AG09319 (cell line): ENCODE measurements at places on chromosomes 5 and 9.
A peak's percentile ranks its signal among the peaks of the same experiment; 100 is the strongest.

DNA sequence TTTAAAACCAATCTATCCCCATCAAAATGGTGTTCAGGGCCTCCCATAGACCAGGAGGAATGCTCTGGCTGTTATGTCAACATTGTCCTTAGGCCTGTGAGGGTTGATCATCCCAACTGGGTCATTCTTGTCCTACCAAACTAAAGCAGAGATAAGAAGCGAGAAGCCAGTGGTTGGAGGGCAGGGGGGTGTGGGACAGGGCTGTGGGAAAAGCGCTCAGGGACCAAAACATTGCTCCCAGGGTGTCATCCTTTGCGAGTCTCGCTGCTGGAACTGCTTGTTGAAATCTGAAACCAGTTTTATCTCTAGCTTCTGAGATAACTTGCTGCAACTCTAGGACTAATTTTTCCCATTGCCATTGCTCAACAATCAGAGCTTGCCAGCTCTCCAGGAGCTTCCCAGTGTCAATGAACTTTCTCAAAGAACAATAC is 48.1 kb downstream of the SPATA31C2 start:
- DNase-seq: no peak

DNA sequence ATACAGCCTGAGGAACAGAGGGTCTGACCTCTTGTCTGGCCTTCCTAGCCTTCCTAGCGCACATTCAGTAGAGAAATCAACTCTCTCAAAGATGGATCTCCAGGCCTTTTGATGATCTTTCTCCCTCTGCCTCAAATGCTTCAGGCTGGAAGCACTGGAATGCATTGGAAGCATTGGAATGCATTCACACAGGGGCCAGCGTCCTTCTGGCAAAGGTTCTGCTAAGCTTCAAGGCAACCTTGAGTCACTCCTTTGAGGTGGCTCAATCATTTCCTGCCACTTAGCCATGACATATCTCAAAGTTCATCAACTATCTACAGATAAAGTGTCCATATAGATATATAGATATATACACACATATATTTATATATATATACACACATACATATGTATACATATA is 42.9 kb downstream of the OR2K2 start:
- no peak for DNase-seq

GRCh38 chr9:81578606-81579005 is 110.7 kb downstream of the TLE1 start:
- no peak for DNase-seq

- DNase-seq: no peak
Observed at GRCh38 chr9:30258094-30258493, 2126.3 kb upstream of the ACO1 start.

DNA sequence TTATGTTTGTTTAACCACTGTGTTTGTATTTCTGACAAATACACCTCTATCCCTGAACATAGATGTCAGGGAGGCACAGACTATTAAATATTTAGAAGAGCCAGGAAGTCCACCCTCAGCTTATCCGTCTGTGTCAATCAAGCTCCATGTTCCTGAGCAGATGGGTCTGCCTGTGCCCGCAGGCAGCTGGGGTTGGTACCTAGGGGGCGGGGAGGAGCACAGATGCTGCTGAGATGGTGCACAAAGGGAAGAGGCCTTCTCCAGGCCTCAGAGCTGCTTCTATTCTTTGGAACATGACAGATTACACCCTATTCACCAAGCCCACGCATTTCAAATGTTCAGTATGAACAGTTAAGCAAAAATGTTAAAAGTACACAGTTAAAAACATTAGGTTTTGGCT is 142.1 kb downstream of the EPB41L4A start:
- DNase-seq: no peak

- DNase-seq: no peak
Observed at GRCh38 chr5:135977375-135977928, 22.7 kb upstream of the LECT2 start.

DNA sequence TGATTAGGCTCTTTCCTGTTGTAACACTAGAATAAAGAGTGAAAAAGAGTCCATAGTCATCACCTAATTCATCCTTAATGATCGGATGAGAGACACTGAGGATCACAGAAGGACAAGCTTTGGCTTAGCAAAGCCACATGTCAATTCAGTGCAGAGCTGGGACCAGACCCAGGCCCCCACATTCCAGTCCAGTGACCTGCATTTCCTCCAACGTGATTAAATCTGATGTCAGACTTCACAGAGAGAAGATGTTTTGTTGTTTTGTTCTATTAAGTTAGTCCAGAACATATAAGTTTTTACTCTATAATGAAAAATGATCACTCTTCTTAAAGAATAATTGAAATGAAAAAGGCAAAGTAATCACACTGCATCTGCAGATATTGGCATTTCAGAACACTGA is 377.9 kb upstream of the PAPPA start:
- DNase-seq: no peak

DNA sequence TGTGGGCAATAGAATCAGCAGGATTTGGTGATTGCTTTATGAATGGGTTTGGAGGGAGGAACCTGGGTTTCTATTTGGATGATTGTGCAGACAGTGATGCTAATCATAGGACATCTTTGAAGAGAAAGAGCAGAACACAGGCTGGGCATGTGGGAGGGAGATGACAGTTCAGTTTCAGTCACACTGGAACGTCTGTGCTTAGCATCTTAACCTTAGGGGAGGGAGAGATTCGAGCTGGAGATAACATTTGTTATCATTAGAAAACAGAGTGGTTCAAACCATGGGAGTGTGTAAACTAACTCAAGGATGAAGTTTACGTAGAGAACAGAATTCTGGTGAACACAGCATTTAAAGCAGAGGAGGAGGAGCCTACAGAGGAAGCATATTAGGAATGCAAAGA is 138.6 kb upstream of the PPP2R2B start:
- no peak for DNase-seq

DNA sequence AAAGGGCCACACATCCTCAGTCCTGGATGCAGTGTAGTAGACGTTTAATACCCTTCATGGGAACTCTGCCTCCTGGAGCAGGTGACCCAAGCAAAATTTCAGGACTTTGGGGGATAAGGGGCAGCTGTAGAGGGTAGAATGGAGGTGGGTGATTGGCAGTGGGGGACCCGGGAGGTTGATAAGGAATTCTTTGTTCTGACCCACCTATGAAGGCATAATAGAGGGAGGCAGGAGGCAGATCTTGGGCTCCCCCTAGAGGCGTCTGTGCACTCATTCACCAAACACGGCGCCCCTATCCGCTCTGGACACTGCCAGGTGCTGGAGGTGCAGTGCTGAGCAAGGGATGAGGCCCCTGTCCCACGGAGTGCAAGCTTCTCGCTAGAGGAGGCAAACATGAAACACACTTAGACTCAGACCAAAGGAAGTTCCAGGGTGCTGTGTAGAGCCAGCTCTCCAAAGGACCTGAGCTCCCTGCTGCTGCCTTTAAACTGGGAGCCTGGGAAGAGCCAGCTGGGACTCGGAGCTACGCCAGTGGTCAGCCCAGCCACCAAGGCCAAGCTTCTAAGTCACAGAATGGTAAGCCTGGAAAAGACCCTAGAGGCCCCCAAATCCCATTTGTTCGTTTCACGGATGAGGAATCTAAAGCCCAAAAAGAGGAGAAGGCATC is 7.7 kb downstream of the IL17B start:
- DNase-seq: no peak

DNA sequence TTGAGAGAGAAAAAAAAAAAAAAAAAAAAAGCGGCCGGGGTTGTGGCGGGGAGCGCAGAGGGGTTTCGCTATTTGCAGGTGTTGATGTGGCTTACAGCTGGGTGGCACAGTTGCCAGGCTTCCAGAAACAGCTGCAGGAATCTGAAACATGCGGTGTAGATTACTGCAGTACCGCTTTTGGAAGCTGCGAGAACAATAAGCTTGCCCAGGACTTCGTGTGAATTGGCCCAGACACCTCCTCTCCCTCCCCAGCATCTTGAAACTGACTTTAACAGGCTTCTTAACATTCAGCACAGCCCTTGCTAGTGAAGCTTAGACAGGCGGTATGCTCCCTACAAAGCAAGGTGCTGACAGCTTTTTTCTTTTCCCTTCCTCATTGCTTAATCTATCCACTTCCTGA is 104.0 kb downstream of the ATP10B start:
- DNase-seq: no peak

DNA sequence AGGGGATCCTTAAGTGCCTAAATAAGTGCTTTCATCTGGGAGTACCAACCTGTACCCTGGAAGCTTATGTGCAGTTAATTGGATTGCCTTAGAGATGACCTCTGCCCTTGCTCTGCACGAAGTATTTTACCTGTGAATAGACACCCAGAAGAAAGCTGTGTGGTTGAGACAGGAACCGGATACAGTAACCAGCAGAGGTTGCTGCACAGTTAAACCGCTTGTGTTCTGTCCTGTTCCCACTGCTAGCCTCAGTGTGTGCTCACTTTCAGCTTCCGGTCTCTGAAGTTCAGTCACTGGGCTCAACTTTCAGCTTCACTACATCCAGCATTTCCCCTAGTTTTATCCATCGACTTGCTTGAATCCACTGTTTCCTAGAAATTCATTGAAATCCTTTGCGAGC is 185.3 kb downstream of the FAM170A start:
- no peak for DNase-seq

GRCh38 chr9:94813379-94813778 is 86.9 kb downstream of the AOPEP start:
- no peak for DNase-seq

DNA sequence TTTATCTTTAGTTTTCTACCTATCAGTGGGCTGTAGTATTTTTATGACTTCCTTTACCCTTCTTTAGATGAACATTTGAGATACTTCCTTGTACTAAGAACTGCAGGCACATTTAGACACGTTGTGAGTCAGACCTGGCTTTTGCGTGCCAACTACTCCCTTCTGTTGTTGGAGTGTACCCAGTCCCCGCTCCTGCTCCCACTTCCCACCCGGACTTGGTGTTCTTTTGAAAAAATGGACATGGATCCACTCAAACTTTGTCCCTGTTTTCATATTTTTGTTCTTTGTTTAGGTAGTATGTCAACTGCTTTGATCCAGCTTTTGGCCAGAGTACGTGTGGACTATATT is 60.7 kb downstream of the PARP8 start:
- DNase-seq: no peak

DNA sequence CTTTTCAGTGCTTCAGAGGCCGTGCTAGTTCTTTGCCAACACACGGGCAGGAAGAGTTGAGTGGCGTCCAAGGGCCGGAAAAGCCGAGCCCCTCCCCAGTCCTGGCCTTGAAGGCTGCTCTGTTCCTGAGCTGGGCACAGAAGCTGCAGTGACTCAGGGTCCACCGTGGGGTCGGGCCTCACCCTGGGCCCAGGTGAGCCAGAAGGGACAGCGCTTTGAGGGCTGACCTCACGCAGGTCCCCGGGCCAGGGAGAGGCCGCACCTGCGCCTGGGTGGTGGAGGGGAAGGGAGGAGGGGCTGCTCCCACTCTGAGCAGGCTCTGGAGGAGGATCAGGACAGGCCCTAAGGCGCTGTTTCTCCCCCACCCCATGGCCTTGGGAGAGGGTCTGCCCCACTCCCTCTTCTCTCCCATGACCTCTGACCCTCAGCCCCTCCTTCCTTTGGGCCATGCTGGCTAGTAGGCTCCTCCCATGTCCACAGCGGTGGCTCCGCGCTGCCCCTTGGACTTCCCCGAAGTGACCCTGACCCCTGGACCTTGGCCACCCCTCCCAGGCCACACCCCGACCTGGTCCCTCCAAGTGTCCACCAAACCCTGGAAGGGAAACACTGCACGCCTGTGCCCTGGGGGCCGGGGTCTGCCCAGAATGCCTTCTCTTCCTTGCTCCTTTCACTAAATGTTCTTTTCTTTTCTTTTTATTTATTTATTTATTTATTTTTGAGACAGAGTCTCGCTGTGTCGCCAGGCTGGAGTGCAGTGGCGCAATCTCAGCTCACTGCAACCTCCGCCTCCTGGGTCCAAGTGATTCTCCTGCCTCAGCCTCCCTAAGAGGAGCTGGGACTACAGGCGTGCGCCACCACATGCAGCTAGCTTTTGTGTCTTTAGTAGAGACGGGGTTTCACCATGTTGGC is 19.7 kb upstream of the SLC6A19 start:
- no peak for DNase-seq

- DNase-seq: peak; percentile 89
Observed at GRCh38 chr5:147454996-147455677, 54.7 kb downstream of the DPYSL3 start.

- no peak for DNase-seq
Observed at GRCh38 chr9:70040376-70040903, 3.2 kb upstream of the MAMDC2 start.

GRCh38 chr5:102483736-102484135 is 15.1 kb downstream of the SLCO6A1 start:
- no peak for DNase-seq

- no peak for DNase-seq
Observed at GRCh38 chr9:3924145-3924544, 375.7 kb downstream of the GLIS3 start.

GRCh38 chr5:88262116-88262515 is 6.5 kb downstream of the TMEM161B start:
- no peak for DNase-seq

- DNase-seq: no peak
Observed at GRCh38 chr5:176410486-176411180, 5.7 kb downstream of the CLTB start.

DNA sequence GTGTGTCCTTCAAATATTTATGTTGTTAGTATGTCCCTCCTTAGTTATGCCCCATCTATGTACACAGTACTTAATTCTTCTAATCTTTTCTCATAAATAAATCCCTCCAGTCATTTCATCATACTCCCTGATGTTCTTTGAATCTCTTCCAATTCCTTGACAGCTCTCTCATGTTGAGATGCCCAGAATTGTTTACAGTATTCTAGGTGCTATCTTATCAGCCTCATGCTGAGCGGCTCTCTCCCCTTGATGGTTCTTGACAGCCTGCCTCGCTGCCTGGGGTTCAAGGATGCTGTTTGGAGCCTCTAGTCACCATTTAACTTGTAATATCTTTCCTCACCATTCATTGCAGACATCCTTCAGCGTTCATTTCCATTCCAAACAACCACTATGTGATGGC is 799.2 kb downstream of the BRINP1 start:
- DNase-seq: no peak

DNA sequence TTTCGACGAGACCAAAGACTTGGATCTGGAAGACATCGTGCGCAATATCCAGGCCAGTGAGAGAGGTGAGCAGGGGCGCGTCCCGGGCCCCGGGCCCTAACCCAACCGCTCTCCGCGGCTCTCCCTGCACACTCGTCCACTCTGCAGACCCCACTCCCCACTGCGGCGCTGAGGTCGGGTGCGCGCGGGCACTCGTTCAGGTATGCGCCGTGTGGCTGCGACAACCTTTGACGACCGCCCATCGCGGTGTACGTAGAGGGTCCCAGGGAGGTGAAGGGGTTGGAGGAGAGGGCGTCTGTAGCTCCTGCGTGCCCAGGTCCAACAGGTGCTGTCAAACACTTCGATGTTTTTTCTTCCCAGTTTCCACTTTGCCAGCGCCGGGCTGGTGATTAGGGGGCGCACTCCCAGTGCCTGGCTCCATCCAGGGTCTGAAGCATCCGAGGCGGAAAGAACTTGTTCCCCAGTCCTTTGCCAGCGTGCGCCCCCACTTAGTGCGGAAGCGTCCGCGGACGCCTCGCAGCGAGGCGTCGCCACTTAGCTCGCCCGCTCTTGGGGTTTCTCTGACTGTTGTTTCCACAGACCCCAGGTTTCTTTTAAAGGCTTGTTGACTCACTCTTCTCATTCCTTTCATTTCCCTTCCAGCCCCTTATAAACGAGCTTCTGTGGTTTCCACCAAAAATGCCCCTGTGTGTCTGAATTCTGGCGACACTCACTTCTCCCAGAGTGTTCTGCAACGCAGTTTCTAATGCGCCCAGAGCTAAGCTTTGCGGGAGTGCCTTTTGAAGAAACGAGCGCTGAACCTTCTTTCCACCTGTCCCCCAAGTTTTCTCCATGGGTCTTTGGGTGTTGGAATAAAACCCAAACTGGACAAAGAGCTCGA is 1.6 kb downstream of the NPR3 start:
- no peak for DNase-seq

- no peak for DNase-seq
Observed at GRCh38 chr5:150026682-150027172, 26.2 kb downstream of the HMGXB3 start.
